ENCODE measurements at places on chromosomes 2 and 18.

DNA sequence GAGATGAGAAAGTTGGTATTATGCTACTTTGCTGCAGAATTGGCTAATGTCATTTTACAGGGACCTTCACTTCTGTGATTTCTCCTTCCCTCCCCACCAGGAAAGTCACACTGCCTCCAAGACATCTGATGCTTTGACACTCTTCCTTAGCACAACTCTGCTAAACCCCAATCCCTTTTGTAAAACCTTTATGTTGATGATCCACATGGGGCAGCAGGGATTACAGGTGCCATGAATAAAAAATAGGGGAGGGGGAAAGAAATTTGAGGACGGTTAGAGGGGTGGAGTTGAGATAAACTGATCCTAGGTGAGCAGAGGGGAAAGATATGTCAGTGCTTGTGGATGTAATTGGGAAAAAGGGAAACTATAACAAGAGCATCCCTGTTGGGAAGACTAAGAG lies 26.4 kb downstream of the CCNT2 start:
- DNase-seq, result no peak

DNA sequence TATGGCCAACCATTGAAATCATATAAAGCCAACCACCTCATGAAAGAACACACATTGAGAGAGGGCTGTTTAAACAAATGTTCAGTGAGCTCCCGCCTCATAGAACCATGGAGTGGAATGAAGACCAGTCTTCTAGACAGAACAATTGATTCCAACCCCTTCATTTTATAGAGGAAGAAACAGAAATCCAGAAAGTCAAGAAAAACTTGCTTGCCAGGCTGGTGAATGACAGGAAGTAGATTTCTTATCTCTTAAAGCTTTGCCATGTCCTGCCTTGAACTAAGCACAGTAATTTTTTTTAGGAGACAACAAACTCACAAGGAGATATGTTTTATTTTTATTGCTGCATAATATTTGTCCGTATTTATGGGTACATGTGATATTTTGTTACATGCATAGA lies 16.5 kb upstream of the NRP2 start:
- no peak for DNase-seq

DNA sequence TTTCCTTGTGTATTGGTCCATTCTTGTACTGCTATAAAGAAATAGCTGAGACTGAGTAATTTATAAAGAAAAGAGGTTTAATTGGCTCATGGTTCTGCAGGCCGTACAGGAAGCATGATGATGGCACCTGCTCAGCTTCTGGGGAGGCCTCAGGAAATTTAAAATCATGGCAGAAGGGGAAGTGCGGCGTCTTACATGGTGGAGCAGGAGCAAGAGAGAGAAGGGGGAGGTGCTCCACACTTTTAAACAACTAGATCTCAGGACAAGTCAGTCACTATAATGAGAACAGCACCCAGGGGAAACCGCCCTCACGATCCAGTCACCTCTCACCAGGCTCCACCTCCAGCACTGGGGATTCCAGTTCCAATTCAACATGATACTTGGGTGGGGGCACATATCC lies 54.3 kb downstream of the MSH2 start:
- DNase-seq, result no peak

GRCh38 chr18:36655930-36656329 lies 172.9 kb downstream of the TPGS2 start:
- DNase-seq, result no peak

DNA sequence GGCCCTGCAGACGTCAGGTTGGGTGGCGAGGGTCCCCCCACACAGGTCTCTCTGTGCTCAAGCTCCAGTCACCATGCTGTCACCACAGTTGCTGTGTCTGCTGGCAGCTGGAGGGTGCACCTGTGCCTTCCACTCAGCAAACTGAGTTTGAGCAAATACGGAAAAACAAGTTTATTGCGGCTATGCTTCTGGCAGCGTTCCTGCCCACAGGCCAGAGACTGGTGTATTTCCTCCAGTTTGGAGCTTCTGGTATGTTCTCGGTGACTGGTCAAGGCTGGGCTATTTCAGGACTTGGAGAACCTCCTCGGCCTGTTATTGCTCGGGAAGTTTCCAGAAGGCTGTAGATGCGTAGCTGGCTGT lies 132.6 kb downstream of the SEPTIN10 start:
- no peak for DNase-seq

GRCh38 chr2:154527962-154528361 lies 170.5 kb upstream of the KCNJ3 start:
- DNase-seq, result no peak

DNA sequence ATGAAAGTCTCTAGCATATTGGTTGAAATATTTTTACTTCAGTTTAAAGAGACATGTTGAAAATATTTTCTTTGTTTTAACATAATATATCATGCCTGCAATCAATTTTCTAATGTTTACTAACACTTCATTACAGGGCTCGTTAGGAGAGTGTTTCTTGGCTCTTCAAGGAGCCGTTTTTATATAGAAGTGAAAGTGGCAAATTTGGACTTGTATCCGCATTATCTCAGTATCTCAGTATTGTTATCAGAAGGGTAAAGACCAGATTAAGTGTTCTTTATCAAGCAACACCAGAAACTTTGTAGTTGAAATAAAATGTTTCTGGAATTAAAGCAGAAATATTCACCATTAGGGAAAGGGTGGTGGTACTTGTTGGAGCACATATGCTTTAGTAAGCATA lies 97.8 kb downstream of the BABAM2 start:
- DNase-seq, result no peak

GRCh38 chr2:34105006-34105767 lies 506.1 kb upstream of the FAM98A start:
- no peak for DNase-seq

- no peak for DNase-seq
Observed at GRCh38 chr2:37402636-37403035, 58.2 kb downstream of the QPCT start.

Measured in NCI-H1417 treated with DMSO at 0.1 percent for 48 hours (cell line).